ENCODE measurements at places on chromosomes 2 and 18.
A peak's percentile ranks its signal among the peaks of the same experiment; 100 is the strongest.

- DNase-seq = no peak
Observed at GRCh38 chr18:59086522-59086921, 53.2 kb upstream of the SEC11C start.

- no peak for DNase-seq
Observed at GRCh38 chr2:3491306-3491705, 28.0 kb downstream of the ADI1 start.

DNA sequence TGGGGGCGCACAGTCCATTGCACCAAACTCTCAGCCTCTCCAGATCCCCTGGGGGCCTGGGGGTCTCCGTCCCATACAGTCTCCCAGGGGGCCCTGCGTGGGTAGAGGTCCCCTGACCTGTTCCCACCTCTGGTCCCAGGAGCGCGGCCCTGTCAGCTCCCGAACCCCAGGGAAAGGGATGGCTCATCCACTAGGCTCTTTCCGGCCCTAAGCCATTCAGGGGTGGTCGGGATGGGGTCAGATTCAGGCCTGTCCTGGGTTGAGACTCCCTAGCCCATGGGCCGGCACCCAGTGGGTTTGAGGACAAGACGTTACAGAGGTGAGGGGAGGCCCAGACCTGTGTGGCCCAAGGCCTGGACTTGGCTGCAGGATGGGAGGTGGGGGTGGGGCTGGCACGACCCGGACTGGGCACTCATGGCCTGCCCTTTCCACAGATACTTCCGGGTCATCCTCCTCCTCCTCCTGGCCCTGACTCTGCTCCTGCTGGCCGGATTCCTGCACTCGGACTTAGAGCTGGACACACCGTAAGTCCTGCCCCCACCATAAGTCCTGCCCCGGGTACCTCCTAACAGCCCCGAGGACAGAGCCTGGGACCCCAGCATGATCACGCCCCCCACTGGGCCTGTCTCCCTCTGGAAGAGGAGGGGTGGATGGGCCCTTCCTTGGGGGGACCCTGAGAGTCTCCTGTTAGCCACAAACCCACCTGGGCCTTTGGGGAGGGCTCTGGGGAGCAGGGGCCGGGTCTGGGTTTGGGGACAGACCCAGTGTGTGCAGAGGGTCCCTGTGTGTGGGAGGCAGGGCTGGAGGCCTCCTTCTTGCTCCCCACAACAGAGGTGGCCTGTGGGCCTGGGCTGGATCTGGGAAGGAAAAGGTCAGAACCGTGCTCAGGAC lies 10.1 kb upstream of the NEU4 start:
- DNase-seq = no peak

GRCh38 chr2:121888189-121888557 lies 132.7 kb downstream of the TSN start:
- no peak for DNase-seq

DNA sequence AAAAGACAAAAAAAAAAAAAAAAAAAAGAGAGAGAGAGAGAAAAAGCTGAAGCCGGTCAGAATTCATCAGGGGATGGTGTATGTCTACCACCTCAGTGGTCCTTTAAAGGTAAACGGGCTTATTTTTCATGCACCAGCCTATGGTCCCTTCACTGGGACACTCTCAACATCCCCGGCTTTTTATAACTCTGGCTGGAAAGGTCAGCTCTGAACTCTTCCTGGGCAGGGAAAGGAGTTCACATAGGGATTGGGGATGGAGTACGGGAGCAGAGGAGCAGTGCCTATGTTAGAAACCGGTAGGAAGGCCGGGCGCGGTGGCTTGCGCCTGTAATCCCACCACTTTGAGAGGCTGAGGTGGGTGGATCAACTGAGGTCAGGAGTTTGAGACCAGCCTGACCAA lies 10.3 kb upstream of the MALT1 start:
- no peak for DNase-seq

- DNase-seq = peak; percentile 53
Observed at GRCh38 chr18:58321986-58322385, 278.0 kb downstream of the NEDD4L start.

GRCh38 chr2:106144621-106145331 lies 49.3 kb downstream of the UXS1 start:
- no peak for DNase-seq

- DNase-seq = no peak
Observed at GRCh38 chr18:45660746-45661145, 45.5 kb downstream of the SLC14A2 start.

DNA sequence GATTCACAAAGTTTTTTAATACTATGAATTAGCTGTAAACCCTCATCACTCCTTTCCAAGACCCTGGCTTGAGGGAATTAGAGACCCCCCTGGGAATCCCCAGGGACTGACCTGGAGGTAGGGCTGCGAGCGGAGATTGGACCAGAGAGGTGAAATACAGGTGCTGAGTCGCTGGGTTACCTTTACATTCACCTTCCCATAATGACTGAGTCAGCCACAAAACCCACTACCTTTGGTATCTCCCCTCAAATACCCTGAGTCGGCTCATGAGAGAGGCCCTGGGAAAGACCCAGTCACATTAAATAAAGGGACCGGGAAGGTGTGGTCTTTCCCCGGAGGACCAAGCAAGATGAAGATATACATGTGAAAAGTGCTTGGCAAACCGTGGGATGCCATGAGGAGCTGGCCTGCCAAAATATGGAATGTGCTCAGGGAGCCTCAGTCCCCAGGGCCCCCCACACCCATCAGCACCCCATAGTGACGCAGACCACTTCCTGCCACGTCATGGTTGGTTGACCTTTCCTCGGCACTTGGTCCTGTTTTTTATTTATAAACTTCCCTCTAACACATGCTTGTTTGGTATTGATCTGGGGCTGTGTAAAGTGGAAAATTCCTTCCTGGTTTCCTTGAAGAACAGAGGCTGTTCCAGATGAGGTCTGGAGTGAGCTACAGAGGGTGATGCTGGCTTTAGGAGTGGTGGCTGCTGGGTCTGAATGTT lies 51.4 kb downstream of the IL1RL2 start:
- DNase-seq = no peak

DNA sequence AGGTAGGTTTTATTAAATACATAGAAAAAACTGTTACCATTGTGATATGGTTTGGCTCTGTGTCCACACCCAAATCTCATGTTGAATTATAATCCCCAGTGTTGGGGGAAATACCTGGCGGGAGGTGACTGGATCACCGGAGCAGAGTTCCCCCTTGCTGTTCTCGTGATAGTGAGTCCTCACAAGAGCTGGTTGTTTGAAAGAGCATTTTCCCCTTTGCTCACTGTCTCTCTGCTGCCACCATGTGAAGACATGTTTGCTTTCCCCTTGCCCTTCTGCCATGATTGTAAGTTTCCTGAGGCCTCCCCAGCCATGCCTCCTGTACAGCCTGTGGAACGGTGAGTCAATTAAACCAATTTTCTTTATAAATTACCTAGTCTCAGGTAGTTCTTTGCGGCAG lies 352.7 kb upstream of the SLC39A10 start:
- no peak for DNase-seq

DNA sequence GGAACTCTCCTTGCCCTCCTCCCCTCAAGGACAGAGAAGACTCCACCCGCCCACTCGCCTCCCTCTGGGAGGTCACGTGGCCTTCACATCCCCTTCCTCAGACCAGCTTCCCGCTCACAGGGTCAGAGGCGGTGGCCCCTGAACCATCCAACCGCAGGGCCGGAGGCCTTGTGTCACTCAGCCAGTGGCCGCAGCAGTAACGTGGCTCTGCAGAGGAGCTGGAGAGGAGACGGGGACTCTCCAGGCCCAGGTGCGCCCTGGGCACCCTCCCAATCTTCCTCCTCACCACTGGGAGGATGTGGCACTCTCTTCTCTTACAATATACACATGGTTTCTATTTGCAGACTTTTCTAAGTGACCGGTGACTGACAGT lies 161.7 kb downstream of the TWIST2 start:
- no peak for DNase-seq

GRCh38 chr18:32847691-32848090 lies 74.9 kb upstream of the KLHL14 start:
- peak; percentile 46 for DNase-seq

- no peak for DNase-seq
Observed at GRCh38 chr2:158381205-158381604, 75.3 kb downstream of the CCDC148 start.

- DNase-seq = no peak
Observed at GRCh38 chr2:71608441-71608840, 155.1 kb downstream of the DYSF start.

DNA sequence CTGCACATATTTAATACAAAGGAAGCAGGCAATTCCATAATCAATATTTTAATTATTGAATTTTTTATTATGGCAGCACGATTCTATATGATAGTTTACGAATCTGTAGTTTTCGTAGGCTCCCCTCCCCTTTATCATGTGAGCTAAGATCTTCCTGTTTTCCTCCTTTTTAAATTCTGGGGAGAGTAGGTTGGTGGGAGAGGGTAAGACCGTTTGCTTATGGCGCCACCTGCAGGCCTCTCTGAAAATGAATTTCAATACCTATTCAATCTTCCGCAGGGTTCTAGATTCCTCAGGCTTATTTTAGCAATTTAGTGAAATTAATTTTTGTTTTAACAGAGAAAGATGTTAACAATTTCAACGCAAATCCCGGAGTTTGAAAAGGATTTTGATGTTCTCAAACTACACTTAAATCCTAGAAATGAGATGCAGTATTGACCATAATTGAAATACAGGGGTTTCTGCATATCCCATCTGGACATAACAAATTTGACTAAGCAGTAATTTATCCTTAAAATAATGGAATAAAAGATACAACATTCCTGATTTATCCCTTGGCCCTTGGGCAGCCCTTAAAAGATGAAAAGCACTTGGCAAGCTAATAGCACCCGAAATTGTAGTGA lies 12.8 kb upstream of the GBX2 start:
- no peak for DNase-seq

GRCh38 chr2:74206180-74206688 lies 7.8 kb downstream of the MTHFD2 start:
- DNase-seq = no peak

DNA sequence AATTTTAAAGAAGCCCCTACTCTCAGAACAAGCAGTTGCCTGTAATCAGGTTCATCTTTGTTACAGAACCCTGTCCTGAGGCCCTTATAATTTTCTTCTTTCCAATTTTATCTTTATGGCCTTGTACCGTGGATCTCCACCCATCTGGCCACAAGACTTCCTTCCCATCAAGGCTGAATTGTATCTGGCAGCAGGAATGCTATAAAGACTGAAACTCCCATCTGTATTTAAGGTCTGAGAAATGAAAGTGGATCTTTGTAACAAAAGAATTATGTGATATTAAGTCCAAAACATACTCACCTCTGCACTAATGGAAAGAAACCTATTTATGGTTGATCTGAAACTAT lies 91.8 kb downstream of the METTL8 start:
- DNase-seq = no peak

DNA sequence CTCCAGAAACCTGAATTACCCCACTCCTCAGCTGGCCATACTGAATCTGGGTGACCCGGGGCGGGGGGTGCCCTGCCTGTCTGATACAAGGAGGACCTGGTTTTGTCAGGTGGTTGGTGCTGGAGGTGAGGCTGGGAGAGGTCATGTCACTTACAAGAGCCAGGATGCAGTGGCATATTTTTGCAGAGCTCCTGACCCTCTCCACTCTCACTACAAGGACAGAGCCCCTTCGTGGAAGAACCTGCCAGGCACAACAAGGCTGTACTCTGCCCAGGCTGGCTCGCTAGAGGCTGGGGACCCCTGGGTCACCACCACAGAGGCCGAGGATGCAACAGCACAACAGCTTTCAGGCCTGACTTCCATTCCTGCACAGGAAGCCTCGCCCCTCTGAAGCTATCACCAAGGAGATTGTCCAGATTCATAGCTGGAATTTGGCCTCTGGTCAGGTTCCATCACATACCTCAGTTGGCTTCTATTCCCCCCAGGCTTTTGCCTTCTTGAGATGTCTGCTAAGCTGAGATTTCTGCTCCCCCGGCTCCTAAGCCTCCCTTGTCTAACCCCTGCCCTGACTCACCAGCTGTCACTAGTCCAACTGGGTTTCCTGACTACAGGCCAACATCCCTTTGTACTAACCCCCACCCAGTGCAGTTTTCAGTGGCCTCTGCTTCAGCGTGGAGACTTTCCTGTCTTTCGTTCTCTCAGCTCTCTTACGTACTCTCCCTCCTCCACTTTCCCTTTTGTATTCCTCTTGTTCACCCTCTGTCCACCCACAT lies 132.5 kb upstream of the EPAS1 start:
- DNase-seq = peak; percentile 39

- no peak for DNase-seq
Observed at GRCh38 chr2:1847846-1848598, 103.7 kb upstream of the PXDN start.

- no peak for DNase-seq
Observed at GRCh38 chr2:223563462-223563861, 38.7 kb downstream of the SCG2 start.

- DNase-seq = no peak
Observed at GRCh38 chr2:127079358-127079920, 27.5 kb downstream of the BIN1 start.

DNA sequence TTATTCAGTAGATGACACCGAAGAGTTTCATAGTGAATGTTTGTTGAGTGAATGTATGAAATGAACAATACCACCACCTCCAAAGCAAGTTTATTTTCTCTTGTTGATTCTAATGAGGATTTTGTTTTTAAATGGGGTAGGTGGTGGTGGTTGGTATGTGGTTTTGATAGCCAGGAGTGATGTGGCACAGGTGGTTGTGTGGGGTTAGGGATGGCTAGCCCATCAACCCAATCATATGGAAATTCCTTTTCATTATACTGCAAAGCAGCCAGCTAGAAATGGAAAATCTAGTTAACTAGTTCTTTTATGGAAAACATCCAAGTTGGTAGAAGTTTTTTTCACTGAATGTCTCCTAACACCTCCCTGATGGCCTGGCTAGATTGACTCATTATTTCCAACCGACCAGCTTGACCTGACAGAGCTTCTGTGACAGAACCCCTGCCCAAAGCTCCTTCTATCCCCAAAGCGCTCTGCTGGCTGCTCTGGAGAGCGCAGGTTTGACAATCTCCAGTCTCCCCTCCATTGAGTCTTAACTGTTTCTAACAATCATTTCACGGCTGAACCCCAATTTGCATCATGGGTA lies 376.9 kb downstream of the MTX2 start:
- no peak for DNase-seq

GRCh38 chr2:17311771-17312511 lies 206.3 kb downstream of the RAD51AP2 start:
- no peak for DNase-seq

- DNase-seq = no peak
Observed at GRCh38 chr2:118980022-118980421, 38.0 kb downstream of the MARCO start.

- no peak for DNase-seq
Observed at GRCh38 chr2:208999911-209000310, 423.9 kb upstream of the MAP2 start.

DNA sequence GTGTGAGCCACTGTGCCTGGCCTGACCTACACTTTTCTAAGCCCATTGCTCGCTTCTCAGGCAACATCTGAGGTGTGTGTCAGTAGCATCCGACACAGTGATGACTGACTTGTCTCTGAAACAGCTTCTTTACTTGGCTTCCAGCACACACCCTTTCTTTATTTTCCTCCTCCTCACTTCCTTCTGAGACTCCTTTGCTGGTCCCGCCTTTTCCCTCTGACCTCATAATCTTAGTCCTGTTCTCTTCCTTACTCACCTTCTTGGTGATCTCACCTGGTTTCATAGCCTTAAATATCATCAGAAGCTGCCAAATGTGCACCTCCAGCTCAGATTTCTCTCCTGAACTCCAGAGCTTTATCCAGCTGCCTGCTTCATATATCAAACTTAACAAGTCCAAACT lies 66.6 kb upstream of the PELI1 start:
- DNase-seq = no peak
